Kidney epithelial cell (primary cell): ENCODE measurements at places on chromosomes 2 and 18.

DNA sequence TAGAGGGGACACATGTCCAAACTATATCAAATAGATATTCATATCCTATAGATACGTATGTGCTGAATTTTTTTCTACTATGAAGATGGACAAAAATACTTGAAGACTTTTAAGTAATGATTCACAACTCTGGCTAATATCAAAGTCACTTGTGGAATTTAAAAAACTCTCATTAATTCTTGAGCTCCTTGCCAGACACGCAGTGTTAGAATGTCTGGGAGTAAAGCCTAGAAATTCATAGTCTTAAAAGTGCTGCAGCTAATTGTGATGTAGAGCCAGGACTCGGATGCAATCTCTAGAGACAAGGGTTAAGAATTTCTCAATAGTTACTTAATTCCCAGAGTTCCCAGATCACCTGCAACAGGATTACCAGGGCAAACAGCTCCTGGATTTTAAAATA is 107.4 kb downstream of the ARL6IP6 start:
- DNase-seq, result no peak

GRCh38 chr18:11219571-11219970 is 70.2 kb upstream of the PIEZO2 start:
- no peak for DNase-seq

DNA sequence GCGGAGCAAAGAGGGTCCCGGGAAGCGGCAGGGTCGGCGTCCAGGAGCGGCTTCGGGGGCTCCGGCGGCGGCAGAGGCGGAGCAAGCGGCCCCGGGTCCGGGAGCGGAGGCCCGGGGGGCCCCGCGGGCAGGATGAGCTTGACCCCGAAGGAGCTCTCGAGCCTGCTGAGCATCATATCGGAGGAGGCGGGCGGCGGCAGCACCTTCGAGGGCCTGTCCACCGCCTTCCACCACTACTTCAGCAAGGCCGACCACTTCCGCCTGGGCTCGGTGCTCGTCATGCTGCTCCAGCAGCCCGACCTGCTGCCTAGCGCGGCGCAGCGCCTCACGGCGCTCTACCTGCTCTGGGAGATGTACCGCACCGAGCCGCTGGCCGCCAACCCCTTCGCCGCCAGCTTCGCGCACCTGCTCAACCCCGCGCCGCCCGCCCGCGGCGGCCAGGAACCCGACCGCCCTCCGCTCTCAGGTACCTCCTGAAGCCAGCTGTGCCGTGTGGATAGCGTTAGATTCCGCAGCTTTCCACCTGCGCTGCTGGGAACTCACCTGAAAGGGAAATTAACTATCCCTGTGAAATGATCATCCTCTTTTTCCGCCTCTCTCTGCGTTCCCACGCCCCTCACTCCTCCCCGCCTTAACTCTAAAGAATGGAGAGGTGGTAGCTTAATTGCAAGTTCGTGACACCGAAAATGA is 472 bp downstream of the CNOT11 start:
- no peak for DNase-seq

DNA sequence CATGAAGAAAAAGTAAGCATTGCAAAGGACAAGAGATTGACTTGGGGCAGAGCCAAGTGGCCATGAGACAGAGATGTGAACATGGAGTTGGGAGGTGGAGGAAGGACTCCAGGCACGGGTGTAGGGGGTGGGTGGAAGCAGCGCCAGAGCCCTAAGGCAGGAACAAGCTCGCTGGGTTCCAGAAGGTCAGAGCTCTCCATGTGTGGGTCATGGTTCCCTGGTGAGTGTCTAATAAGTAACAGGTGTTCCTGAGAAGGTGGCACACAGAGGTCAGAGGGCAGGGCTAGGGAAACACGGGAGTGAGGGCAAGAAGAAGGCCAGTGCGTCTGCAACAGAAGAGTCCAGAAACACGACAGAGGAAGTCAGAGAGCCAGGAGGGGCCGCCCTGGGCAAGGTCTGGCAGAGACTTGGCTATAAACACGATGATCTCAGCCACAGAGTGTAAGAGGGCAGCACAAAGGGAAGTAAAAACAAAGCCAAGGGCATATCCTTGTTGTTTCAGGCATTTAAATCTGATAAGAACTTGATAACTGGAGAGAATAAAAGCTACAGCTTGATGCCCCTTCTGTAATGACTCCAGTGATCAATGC is 260.8 kb downstream of the TGIF1 start:
- no peak for DNase-seq

DNA sequence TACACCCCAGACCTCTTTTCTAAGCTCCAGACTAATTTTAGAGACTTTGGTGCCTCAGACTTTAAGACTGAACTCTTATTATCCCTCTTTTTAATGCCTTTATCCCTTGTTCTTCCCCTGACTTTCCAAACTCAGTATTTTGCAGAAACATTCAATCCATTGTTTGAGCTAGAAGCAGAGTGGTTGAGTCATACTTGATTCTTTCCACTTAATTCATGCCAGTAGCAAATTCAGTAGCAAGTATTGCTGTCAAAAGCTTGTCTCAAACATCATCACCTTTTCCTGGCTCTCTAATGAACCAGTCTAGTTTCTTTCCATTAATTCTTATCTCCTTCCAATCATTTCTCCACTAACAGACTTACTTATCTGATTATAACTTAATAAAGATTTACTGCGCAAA is 699.7 kb upstream of the ZNF804A start:
- no peak for DNase-seq

DNA sequence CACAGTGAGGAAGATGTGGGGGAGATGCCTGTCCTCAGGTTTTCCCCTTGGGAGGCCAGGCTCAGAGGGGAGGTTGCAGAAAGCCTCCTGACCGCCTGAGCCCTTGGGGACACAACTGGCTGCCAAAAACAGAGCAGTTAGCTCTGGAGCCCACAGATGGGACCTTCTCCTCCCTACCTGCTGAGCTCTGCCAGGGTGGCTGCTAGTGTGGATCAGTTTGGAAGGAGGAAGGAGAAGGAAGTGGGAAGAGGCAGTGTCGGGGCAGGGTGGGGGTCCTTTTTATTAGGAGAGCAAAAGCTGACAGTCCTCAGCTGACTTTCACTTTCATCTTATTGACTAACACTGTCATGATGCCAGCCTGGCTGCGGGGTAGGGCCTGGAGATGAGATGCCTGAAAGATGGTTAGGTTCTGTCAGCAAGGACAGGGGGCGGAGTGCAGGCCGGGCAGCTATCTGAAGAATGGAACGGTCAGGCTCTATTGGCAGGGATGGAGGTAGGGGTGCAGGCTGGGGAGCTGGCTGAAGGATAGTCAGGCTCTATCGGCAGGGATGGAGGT is 188.5 kb upstream of the HDAC4 start:
- DNase-seq, result no peak

GRCh38 chr18:10443001-10443400 is 11.4 kb upstream of the APCDD1 start:
- no peak for DNase-seq

GRCh38 chr2:236661762-236662110 is 92.1 kb downstream of the ACKR3 start:
- DNase-seq, result no peak

DNA sequence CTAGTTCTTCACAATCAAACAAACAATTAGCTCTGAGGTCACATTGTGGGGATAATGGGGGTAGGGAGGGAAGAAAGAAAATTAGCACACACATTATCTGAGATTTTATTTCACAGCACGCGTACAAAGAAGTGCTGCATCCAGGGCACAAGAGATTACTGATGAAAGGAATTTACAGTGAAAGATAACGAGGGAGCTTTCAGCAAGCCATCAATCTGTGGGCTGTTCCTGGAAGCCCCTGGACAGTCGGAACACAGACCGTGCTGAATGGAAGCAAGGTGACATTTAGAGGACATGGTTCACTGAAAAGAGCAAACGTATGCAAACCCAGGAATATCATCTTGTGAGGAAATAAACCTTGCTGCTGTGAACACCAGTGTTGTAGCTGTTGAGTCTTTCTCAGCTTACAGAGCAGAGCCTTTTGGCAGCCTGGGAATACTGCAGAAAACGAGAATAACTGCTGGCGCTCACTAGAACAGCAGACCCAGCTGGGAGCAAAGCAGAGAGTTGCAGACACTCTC is 63.2 kb downstream of the SCG2 start:
- no peak for DNase-seq
